ENCODE measurements at places on chromosomes 2 and 18.

GRCh38 chr2:20579866-20580265, 71.0 kb downstream of the HS1BP3 start:
- no peak for DNase-seq

DNA sequence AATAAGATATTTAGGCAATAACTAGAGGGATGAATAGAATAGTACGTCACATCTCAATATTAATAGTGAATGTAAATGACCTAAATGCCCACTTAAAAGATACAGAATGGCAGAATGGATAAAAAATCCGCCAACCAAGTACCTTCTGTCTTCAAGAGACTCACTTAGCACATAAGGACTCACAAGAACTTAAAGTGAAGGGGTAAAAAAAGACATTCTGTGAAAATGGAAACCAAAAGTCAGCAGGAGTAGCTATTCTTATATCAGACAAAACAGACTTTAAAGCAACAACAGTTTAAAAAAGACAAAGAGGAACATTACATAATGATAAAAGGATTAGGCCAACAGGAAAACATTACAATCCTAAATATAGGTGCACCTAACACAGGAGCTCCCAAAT, 56.7 kb upstream of the DSC1 start:
- no peak for DNase-seq

- DNase-seq: no peak
Measured at GRCh38 chr2:234861841-234862735, 89.7 kb upstream of the SH3BP4 start.

DNA sequence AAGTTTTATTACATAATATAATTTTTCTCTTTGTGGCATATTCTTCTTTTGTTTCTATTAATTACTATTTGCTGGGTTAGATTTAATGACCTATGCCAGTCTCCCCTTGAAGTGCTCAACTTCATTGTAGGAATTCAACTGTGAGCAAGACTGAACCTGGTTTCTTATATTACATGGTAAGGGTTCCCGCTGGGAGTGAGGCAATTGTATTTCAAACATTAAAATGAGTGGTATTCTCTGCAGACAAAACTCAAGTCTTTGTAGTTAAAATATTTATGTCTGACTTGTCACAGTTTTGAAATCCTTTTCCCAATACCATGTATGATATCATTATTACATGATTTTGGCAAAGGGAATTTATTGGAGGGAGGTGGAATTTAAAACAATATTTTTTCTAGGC, 278.7 kb downstream of the GULP1 start:
- DNase-seq: no peak

DNA sequence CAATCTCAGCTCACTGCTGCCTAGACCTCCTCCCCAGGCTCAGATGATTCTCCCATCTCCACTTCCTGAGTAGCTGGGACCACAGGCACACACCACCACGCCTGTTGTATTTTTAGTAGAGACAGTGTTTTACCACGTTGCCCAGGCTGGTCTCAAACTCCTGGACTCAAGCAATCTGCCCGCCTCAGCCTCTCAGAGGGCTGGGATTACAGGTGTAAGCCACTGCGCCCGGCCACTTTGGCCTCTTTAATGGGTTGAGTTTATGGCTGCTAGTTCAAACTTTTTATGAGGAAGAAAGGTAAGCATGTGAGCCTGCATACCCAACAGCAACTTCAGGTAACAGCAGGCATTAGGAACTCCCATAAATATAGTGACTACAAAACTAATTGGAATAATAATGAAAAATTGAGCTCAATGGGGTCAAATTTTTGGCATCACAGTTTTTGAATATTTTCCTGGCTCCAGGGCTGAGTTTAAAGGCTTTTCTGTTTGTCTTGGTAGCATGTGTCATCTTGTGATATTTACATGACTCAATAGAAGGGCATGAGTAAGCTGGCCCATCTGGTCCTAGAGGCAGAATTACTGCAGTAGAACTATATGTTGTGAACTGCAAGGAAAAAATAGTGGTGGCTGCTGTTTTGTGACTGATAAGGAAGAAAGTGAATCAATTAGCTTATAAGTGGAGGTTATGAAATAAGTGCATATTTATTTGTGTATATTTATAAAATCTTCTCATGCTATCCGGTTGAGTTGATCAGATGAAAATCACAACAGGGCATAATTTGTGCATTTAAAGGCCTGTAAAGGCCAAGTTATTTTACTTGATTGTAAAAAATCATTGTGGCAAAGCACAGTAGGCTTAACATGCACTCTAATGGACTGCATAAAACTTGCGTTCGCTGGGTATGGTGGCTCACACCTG, 24.8 kb downstream of the GALM start:
- no peak for DNase-seq

- no peak for DNase-seq
Measured at GRCh38 chr18:26978812-26979341, 113.4 kb upstream of the AQP4 start.

All from activated naive CD4-positive, alpha-beta T cell (primary cell).